ENCODE measurements at places on chromosomes 7 and 10.

GRCh38 chr10:9825491-9826018 is 1192.1 kb upstream of the CELF2 start:
- no peak for DNase-seq

DNA sequence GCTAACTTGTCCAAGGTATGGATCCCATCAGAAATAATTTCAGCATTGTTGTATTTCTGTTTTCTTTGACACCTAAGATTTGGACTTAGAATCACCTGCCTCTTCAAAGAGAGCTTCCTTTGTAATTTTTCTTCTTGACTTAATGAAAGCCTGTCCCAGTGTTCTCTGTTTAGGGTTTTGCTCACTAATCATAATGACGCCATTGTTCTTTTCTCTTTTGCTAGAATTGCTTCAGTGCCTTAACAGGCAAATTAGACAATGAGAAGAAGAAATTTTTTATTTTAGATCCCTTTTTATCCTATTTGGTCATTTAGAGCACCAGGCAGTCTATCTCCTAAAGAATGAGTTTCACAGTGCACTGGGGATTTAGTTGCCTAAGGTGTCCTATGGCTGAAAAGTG is 128.5 kb downstream of the SND1 start:
- no peak for DNase-seq

DNA sequence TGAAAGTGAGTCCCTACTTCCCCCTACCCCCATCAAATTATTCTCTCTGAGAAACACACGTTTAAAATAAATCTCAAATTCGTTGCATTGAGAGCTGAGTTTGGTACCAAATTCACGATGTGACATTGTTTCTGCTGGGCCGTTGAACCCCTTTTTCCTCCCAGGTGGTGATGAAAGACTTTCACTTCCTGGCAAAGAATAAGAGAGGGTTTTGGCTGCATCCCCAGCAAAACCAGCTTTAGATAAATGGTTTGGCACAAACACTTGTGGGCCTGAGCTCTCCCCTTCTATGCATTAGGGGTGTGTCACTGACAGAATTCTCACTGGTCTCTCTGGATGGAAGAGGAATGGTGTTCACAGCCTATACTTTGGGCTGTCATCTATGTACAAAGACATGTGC is 8.8 kb upstream of the DNTT start:
- DNase-seq, result no peak

- no peak for DNase-seq
Measured at GRCh38 chr10:3264161-3264761, 91.7 kb upstream of the PITRM1 start.

- no peak for DNase-seq
Measured at GRCh38 chr10:128046953-128047290, 79.3 kb downstream of the MKI67 start.

- peak; percentile 84 for DNase-seq
Measured at GRCh38 chr10:84264611-84265141, 19.8 kb downstream of the RGR start.

GRCh38 chr10:33129141-33129995 is 171.3 kb upstream of the ITGB1 start:
- DNase-seq, result no peak

DNA sequence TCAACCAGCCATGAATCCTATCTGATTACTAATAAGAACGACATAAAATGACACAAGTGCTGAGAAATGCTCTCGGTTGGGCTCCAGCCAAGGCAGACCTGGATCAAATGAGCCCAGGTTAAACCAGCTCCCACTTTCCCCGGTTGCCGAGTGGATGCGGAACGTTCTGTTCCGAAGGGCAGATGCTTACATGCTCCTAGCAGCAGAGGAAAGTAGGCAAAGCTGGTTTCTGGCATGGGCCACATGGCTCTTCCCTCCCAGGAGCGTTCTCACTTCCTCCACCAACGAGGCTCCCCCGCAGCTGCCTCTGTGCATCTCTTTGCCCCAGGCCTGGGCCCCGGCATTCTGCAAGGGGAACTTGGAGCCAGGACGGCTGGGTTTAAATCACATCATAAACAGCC is 61.8 kb upstream of the SDK1 start:
- no peak for DNase-seq

DNA sequence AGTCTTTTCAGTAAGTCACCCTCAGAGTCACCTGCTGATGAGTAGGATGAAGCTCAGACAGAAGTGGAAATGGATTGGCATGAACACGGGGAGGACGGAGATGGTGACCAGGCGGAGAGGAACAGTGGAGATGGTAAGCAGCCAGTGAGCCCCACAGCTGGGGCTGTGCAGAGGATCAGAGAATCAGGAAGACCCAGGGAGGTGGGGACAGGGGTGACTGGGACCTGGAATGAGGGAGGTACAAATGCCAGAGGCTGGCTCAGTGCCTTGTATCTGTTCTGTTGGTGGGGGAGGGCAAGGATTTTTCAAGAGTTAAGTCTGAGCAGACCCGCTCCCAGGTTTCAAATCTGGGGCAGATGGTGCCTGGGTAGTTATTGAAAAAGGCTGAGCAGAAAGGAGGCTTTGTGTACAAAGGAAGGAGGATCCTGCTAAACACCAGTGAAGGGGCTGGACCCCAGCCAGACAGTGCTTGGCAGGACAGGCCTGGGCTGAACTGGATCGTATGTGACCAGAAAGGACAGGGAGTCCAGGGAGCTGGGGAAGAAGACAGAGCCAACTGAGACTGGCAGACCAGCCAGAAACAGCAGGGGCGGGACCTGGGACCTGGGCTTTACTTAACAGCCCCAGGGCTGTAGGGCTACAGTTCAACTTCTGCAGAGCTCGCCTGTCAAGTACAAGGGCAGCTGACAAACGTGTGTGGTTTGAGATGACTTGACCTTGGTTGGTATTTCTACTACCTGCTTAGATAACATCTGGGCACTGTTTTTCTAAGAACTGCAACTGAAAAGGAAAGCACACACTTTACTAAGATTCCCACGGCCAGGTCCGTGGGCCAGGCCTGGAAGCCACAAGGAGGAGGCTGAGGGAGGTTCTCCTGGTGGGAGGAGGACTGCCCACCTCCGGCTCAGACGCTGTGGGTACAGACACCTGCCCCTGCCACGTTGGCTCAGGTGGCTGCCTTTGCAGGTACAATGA is 13.2 kb upstream of the FRMPD2 start:
- no peak for DNase-seq

- no peak for DNase-seq
Measured at GRCh38 chr10:78458983-78459638, 425.4 kb downstream of the RPS24 start.

- no peak for DNase-seq
Measured at GRCh38 chr7:32379510-32380112, 110.6 kb downstream of the LSM5 start.

- DNase-seq, result no peak
Measured at GRCh38 chr10:122782911-122783310, 62.7 kb downstream of the CUZD1 start.

DNA sequence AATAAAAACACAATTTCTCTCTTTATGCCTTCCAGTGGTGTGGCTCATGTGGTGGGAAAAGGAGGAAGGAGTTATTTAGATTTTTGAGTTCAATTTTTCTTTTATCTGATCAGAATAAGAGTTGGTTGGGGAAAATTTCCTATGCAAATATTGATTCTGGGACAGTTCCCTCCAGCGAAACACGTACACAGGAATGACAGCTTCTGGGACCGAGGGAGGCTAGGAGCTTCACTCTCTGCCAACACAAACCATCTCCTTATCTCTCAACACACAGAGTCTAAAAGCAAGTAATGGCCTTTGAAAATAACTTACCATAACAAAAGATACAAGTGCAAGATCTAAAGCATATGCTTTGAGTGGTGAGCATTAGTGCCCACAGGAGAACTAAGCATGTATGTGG is 122.7 kb downstream of the RAPGEF5 start:
- no peak for DNase-seq

GRCh38 chr7:356087-356486 is 66.1 kb downstream of the FOXL3 start:
- DNase-seq, result no peak

DNA sequence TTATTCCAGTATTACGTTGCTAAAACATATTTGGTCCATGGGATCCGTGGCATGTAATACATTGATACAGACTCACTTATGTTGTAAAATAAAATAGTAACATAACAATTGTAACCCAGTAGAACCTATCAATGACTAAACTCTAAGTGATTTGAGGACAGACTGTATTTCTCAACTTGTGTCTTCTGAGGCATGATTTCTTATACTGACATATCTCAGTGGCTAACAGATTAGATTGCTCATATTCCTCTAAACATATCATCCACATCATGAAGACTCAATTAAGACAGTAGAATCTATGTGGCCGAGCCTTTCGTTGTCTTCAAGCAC is 72.3 kb downstream of the CREB5 start:
- no peak for DNase-seq

- no peak for DNase-seq
Measured at GRCh38 chr7:29078311-29079260, 67.8 kb downstream of the CPVL start.
